ENCODE measurements at places on chromosomes 12 and 14. TPM values are rescaled to one million over a fixed set of nuclear protein-coding genes. Genes with fewer than 3 reads are reported as not detected.

Gene RACGAP1
- total RNA-seq, result 13.3 TPM

- peak; percentile 42 for DNase-seq
Measured at GRCh38 chr12:130961921-130962451, 8.3 kb downstream of the ADGRD1 start.

DNA sequence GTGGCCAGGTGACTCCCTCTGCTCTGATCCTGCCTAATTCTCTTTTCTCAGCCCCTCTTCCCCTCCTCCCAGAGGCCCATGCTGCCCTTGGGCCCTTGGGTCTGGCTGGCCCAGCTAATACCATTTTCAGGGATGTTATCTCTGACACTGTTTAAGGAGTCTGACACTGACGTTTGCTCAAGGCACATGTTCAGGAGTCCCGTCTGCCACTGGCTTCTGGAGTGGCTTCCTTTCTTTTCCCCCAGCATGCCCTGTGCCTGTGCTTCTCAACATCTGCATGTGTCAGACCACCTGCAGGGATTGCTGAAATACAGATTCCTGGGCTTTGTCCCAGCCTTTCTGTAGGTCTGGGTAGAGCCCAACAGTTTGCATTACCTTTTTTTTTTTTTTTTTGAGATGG is 128.9 kb downstream of the BCL11B start:
- no peak for DNase-seq

Gene CLEC1B
- total RNA-seq, result not detected

- no peak for DNase-seq
Measured at GRCh38 chr14:40053416-40053815, 621.2 kb upstream of the FBXO33 start.

DNA sequence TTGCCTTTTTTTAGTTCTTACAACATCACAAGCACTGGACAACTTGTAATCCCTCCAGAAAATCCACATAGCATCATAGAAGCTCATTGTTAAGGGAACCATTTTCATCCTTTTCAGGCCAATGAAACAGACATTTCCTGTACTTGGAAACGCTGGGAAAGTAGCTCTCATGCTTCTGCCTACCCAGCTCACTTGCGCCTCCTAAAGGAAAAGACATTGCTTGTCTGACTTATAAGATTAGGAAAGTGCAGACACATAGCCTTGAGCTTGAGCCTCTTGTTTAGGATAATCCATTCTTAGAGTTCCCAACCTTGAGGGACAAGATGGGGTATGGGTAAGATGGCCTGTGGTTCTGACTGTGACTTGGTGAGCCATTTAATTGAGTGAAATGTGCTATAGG is 589.5 kb downstream of the NOVA1 start:
- DNase-seq, result no peak

GRCh38 chr12:50404307-50404706 is 3.6 kb downstream of the LARP4 start:
- no peak for DNase-seq

DNA sequence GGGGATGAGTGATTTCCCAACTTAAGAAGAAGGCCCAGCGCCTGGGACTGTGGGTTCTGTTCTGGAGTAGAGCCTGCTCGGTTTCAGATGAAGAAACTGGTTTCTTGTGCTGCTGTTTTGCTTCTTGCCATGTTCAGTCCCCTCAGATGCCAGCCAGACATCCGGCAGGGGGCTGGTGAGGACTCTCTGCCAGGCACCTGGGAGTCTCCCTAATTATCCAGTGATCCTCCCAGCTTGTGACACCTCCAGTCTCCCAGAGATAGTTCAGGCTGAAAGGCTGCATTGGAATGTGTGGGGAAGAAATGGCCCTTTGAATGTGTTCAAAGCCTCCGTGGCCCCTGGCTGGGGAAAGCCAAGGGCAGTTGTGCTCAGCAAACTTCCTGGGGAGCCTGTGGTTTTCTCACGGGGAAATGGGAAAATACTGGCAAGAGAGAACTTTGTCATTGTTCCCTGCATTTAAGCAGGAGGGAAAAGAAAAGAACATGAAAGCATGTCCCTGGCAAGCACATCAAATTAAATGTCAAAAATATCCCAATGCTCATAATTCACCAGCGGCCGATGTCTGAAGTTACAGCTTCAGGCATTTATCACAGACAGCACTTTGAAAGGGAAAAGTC is 8.5 kb upstream of the SERPINA12 start:
- no peak for DNase-seq

DNA sequence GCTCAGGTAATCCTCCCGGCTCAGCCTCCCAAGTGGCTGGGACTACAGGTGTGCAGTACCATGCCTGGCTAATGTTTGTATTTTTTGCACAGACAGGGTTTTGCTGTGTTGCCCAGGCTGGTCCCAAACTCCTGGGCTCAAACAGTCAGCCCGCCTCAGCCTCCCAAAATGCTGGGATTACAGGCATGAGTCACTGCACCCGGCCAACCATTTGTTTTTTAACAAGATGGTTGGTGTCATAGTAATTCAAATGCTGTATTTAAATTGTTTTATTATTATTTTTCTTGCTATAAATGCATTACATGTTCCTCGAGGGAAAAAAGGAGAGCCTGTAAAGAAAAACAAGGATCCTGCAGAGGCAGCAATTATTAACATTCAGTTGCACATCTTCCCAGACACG is 83.9 kb downstream of the EP400 start:
- DNase-seq, result no peak

- no peak for DNase-seq
Measured at GRCh38 chr14:33717866-33718265, 233.0 kb downstream of the EGLN3 start.

DNA sequence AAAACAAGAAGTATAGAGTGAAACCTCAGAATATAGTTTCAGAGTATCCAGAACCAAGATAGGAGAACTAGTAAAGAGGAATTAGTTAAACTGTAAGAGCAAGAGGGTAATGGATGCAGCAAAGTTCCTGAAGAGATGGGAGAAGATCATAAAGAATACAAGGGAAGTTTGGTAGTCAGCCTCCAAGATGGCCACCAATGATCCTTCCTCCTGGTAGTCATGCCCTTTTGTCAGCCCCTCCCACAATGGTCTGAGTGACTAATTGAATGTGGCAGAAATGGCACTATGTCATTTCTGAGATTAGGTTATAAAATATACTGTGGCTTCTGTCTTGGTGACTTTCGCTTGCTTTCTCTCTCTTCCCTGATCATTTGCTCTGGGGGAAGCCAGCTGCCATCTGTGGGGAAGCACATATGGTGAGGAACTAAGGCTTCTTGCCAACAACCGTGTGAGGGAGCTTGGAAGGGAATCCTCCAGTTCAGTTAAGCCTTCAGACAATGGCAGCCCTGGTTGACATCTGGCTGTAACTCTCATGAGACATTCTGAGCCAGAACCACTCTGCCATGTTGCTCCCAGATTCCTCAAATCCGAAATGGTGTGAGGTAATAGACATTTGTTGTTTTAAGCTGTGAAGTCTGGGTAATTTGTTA is 55.3 kb upstream of the AMN1 start:
- no peak for DNase-seq

DNA sequence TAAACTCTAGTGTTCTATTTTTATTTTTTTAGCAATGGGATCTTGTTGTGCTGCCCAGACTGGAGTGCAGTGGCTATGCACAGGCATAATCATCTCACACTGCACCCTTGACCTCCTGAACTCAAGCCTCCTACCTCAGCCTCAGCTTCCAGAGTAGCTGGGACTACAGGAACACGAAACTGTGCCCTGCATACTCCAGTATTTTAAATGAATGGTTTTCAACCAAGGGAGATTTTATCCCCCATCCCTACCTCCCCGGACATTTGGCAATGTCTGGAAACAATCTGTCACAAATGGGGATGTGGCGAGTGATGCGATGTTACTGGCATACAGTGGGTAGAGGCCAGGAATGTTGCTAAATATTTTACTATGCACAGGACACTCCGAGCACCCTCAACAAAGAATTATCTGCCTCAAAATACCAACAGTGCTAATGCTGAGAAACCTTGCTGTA is 2.1 kb downstream of the CBX5 start:
- DNase-seq, result no peak

Gene PIANP
- total RNA-seq, result not detected

DNA sequence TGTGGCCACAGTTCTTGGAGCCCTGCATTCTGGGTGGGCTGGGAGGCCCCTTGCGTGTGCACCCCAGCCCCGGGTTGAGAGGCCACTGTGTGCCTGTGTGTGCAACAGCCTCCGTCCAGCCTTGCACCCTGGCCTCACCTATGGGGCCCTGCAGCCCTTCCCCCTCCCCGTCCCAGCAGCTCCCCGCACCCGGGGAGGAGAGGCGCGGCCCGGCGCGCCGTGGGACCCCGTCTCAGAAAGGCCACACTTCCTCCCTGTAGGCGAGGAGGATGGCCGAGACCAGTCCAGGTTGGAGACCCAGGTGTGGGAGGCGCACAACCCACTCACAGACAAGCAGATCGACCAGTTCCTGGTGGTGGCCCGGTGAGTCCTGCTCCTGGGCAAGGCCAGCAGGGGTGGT is 16.6 kb upstream of the CRIP2 start:
- no peak for DNase-seq

DNA sequence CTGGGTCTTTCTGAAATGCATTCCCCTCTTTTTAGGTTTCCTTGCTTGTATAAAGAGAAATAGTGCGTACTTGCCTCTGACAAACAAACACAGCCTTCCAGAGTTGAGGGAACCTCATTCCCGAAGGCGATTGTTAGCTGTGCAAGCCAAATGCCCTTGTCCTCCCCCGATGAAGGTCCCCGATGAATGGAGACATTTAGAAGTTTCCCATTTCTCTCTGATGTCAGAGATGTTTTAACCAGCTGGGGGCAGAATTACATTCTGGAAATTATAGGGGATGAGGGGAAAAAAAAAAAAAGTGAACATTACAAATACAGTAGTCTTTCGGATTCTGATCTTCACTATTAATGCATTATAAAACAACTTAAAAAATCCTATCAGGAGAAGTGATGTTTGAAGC is 366.8 kb downstream of the VRK1 start:
- no peak for DNase-seq

Gene AKAP6
- total RNA-seq, result 32.8 TPM

DNA sequence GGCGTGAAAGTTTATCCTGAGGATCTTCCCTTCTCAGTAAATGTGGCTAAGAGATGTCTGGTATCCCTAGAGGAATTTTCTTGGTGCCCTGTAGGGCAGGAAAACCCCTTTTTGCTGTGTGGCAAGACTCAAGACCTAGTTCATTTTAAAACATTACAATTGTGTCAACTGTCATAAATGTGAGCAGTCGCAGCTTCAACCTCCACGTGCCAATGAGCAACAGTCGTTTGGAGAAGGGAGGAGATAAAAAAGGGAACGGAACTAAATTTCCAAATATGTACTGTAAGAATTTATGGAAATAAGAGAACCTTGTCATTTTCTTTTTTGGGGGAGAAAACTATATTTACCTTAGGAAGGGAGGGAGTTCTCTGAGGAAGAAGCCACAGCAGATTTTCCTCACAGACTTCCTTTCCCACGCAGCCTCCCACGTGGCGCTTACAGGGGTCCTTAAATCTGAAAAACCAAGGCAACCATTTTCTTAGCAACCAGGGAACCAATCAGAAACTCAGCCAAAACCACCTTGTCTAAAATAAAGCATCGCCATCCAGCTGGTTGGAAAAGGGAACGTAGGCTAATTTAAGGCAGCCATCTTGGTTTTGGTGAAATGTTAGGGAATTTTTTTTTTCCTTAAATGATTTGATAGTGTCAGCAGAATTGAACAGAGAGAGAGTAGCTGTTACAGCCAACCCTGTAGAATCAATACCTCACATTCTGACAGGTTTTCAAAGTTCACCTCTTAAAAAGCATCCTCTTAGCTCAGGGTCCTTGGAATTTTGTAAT is 99.1 kb downstream of the FIGNL2 start:
- no peak for DNase-seq

- DNase-seq, result no peak
Measured at GRCh38 chr12:127803545-127803944, 463.4 kb upstream of the TMEM132C start.

DNA sequence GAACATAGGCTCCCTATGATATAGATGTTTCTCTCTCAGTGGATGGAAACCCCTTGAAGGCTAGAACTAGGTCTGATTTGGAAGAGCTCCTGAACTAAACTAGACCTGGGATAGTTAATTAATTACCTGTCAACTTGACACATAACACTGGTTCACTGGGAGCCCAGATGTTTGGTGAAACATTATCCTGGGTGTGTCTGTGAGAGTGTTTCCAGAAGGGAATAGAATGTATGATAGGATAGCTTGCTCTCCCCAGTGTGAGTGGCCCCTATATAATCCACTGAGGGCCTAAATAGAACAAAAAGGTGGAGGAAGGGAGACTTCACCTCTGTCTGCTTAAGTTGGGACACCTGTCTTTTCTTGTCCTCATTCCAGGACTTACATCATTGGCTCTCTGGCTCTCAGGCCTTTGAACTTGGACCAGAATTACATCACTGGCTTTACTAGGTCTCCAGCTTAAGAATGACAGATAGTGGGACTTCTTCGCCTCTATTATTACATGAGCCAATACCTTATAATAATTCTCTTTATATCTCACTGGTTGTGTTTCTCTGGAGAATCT is 194.1 kb downstream of the KTN1 start:
- no peak for DNase-seq

Gene KRT3
- not detected for total RNA-seq

Gene LHX5
- total RNA-seq, result not detected

DNA sequence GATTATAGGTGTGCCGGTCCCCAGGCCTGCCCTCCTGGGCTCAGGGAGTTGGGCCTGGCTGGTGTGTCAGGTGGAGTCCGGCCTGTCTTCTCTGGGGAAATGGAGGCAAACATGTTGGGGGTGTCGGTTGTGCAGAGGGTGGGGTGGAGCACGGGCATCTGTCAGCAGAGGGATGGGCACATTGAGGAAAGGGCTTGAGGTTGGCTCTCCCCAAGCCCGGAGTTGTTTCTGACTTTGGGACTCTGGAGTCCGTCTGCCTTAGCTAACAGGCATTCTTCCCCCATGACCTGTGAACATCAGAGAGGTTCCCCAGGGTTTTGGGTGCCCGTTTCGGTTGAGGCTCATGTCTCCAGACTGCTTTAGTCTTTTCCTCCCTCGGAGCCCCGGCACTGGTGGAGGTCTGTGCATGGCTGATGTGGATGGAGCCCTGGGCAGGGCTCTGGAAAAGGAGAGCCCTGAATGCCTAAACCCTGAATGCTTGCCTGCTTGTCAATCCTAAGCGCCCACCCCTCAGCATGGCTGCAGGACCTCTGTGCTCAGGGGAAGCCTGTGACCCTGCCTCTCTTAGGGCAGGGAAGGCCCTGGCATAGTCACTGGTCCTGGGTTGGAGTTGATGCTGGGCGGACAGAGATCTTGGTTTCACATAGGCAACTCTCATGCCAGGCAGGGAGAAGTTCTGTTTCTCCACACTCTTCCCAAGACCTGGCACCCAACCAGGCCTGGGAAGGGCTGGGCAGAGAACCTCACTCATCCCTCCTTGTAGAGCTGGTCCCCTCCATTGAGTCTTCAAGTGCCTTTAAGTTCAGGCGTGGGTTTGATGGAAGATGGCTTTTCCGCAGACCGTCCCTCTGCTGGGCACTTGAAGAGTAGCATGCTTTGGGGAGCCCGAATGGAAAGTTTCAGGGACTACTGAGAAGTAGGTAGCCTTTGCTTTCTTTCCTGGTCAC is 12.9 kb downstream of the NYNRIN start:
- DNase-seq, result no peak
